Renal pelvis (tissue), 12 donors: ENCODE measurements at places on chromosomes 1 and 21. TPM values are rescaled to one million over a fixed set of nuclear protein-coding genes. Genes with fewer than 3 reads are reported as not detected.

DNA sequence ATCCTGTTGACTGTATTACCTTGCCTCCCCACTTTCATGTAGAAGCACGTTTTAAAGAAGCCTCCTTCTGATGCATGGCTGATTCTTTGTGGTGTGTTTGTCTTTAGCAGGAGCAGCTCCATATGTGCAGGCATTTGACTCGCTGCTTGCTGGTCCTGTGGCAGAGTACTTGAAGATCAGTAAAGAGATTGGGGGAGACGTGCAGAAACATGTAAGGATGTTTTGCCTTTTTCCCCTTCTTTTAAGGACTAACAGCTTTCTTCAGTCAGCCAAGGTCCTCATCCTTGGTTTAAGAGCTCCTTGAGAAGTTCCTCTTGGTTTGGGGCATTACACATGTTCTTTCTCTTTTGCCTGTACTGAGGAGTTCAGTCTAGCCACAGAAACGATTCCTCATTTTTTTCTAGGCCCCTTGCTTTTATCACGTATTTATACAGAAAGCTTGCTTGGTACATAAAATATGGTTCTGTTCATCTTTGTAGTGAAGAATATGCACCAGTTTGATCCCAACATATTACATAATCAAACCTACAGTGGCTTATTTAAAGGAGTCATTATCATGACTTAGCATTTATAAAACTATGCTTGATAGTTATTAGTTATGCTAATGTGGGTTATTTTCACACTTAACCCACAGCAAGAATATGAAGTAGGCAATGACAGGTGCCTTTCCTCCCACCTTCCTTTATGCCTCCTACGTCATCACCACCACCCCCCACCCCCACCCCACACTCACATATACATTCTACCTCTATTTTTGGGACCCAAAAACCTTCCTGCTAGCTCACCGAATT, 19.6 kb downstream of the CAP1 start:
- no peak for DNase-seq

DNA sequence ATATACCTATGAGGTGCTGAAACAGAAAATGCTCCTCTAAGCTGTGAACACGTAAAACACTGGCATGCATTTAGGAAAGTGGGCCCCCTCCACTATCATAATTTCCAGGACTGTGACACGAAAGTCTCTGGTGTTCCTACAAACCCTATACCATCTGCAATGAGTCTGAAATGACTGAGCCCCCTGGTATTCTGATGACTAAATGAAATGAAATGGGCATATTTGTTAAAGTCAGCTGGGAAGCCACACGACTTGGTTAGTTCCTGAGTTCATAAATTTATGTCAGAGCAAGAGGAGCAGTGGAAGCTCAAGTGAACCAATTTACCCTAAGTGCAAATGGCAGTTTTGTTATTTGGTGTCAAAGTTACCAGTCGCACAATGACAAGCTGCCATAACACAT, 182.3 kb downstream of the KCTD3 start:
- DNase-seq, result no peak

DNA sequence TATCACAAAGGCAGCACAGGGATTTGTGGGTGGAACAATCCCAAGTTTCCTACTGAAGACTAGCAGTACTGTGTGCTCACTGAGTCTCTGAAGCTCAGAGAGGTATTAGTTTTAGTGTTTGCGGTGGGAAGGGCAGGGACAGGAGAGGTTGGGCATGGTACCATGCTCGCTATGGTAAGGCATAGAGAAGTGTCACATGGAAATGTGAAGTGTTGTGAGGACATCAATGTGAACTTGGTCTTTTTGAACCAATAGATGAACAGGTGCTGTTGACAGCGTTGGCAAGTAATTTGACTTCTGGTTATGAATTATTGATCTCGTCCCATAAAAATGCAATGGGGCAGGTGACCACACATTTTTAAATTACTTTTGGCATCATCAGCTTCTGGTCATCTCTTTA, 55.8 kb upstream of the ADAMTS1 start:
- no peak for DNase-seq

Gene KPRP
- not detected for polyA plus RNA-seq
